ENCODE measurements at places on chromosomes 1 and 21. TPM values are rescaled to one million over a fixed set of nuclear protein-coding genes. Genes with fewer than 3 reads are reported as not detected.

- DNase-seq: no peak
Measured at GRCh38 chr1:162631546-162632191, 595 bp upstream of the DDR2 start.

DNA sequence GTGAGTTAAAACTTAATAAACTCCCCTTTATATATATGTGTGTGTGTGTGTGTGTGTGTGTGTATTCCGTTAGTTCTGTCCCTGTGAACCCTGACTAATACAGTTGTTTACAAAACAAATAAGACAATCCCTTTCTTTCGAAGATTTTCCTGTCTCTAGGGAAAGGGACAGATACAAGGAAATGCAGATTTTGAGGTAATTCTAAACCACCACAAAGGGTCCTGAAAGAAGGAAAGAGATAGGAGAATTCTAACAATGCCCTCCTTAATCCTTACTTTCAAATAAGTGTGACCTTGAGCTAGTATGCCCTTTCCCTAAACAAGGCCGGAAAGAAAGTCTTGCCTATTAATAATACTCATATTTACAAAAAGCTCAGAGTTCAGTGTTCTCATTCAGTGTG is 164.8 kb upstream of the COL11A1 start:
- DNase-seq: no peak

DNA sequence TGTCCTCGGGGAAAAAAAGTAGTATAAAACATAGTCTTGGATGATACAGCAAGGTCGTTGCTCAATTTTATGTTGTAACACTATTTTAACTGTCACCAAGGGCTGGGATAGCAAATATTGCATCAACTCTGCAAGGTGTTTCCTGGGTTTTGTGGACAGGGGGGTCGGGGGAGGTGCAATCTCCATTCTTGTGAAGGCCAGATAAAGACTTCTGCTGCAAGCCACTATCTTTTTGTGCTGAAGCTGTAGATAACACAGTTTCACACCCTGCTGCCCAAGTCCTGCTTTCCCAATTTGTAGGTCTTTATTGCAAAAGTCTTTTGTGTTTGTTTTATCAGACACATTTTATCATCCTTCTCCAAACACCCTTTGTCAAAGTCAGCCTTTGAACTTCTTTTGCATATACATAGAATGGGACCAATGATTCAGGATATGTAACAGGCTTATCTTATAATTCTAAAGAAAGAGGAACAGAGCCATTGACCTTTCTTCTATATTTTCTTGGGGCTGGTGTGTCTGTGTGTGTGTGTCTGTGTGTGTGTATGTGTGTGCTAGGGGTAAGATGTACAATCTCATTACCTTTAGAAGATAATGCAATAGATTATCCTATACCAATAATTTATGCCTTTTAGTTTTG is 140.6 kb downstream of the RUNX1 start:
- DNase-seq: peak; percentile 29

- no peak for DNase-seq
Measured at GRCh38 chr21:25080141-25080540, 527.1 kb downstream of the MRPL39 start.

DNA sequence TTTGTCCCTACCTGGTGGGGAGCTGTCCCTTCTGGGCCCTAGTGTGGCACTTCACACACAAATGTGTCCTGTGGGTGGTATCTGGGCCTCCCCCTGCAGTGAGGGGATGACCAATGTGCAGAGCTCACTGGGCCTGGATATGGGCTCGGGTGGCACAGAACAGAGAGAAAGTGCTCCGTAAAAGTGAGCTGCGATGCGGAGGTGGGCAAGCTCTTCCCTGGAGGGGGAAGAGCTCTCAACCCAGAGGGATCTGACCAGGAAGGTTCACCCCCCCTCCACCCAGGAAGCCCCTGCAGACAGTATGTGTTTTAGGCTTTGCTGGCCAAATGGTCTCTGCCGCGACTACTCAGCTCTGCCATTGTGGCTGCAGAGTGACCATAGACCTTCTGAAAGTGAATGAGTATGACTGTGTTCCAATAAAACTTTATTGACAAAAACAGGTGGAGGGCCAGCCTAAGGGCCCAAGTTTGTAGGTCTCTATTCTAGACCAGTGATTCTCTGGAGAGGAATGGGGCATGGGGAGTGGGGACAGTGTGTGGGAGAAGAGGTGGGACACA is 8.6 kb upstream of the ITGB2 start:
- DNase-seq: no peak

GRCh38 chr1:74368335-74368734 is 133.1 kb downstream of the TNNI3K start:
- no peak for DNase-seq

GRCh38 chr21:24903994-24904635 is 703.2 kb downstream of the MRPL39 start:
- no peak for DNase-seq

DNA sequence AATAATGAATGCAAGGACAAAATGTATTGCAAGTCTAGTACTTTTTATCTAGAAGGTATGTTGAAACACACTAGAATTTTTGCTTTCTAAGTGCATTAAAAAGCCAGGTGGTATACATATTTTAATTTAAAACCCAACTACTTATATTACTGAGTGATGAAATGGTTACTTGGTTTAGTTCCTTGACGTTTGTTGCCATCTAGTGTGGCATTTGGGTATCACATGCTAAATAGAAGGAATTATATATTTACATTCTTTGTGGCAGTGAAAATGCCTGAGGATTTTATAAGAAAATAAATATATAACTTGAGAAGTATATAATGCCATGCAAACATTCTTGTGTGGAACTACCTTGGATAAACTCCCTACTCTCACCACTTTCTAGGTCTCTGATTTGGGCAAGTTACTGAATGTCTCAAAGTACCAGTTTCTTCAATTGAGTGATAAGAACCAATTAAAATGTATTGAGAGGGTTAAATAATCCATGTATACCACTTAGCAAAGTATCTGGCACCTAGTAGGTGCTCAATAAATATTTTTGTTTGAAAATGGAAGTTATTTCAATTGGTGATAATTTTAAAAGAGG is 69.6 kb downstream of the SDCCAG8 start:
- DNase-seq: no peak

DNA sequence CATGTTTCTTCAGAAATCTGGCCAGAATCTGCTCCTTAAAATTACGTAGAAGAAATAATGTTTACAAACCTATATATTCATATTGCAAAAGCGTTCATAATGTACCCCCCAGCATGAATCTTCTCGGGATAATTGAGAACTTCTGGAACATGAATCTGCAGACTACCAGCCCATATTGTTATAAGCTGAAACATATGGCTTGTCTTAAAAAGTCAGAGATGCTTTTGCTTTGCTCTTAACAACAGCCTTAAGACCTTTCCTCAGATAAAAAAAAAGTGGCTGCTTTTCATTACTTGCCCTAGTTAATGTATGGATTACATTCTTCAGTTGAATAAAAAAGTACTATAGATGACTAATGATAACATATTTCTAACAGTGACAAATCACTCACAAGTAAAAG is 15.0 kb upstream of the ZZZ3 start:
- DNase-seq: no peak

DNA sequence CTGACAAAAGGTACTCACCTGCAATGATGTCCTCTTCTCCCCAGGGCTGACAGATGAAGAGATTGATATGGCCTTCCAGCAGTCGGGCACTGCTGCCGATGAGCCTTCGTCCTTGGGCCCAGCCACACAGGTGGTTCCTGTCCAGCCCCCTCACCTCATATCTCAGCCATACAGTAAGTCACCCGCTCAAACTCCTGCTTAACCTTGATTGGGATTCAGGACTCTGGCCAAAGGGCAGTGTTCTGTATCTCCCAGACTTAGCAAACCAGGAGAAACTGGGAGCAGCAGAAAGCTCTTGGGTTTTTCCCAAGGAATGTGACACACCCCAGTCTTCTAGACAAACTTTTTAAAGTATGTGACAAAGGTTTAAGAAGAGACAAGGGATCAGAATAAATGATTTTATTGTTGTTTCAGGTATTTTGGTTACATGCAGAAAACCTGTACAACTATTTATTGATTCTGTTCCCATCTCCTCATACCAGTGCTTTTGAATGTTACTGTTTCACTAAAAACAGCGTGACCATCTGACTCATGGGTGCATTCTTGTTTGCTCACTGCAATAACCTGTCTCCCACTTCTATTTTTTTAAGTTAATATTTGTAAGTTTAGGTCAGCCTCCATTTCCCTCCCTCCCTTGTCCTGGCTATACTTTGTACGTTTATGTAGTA is 124.6 kb downstream of the PEX14 start:
- DNase-seq: peak; percentile 28

LCE2B gene
- total RNA-seq: not detected

STYXL2 gene
- 0.23 TPM for total RNA-seq

TRMT13 gene
- total RNA-seq: 12.0 TPM
